ENCODE measurements at places on chromosomes 2 and 18.

GRCh38 chr18:6950641-6951040 is 167.0 kb downstream of the LAMA1 start:
- no peak for DNase-seq

DNA sequence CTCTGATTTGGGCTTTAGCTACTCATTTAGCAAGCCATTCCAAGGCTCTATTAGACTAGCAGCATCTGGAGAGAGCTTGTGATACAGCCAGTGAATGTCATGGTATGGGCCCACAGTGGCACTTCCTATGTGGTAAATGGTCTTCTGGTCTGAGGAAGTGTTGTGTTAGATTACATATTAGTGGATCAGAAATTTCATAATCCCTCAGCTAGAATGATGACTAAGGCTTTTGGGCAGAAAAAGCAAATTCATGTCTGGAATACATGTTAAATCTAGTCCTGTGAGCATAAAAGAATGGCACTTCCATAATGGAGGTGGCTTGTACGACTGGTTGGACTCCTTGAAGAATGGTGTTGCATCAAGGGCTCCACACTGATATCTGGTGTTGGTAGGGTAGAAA is 436.8 kb upstream of the CWC22 start:
- DNase-seq, result no peak

DNA sequence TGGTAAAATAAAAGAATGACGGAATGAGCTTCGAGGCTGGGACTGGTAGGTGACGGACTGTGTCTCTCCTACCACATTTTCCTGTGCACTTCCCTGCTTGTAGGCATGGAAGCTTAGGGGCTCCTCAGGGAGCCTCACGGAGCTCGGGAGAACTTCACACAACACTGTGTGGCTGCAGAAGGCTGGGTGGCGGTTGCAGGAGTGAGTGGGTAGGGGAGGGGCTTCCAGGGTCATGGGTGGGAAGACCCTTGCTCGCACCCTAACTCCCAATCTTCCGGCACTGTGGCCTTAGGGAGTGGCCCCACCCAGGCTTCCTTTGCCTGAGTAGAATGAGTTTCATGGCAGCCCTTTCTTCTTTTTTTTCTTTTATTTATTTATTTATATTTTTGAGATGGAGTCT is 128.6 kb downstream of the INHBB start:
- DNase-seq, result no peak

DNA sequence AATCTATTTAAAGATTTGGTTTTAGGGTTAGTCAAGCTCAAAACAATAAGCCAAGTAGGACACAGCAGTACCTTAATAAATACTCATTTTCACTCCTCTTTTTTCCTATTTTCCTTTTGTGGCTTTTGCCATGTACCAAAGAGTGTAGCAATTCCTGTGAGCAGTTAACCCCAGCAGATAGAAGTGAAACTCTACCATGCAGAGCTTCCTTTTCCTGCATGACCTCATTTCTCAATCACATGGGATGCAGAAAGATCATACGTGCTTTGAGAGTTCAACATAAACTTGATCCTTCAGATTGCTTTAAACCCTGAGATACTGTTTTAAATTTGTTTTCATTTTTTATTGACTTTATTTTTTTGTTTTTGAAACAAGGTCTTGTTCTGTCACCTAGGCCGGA is 99.1 kb upstream of the ARHGAP15 start:
- DNase-seq, result no peak

GRCh38 chr18:32734442-32734841 is 38.4 kb downstream of the KLHL14 start:
- no peak for DNase-seq

GRCh38 chr2:234033174-234033573 is 17.3 kb upstream of the SPP2 start:
- no peak for DNase-seq

- DNase-seq, result no peak
Measured at GRCh38 chr18:5914016-5914415, 18.7 kb upstream of the TMEM200C start.

DNA sequence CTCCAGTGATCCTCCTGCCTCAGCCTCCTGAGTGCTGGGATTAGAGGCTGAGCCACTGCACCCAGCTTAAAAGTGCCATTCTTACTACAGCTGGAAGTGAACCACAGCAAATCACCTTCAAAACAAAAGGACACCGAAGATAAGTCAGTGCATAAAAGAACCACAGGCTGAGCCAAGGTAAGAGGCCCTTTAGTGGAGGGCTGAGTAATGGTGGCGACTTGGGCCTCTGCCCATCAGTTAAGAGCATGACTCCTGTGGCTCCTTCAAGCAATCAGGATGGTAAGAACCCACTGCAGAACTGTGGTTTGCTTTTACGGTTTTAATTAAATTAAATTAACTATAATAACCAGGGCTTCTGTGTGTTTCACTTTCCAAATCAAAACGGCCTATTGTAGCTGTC is 75.1 kb downstream of the CTAGE1 start:
- no peak for DNase-seq

- no peak for DNase-seq
Measured at GRCh38 chr18:46158499-46158898, 54.3 kb downstream of the HAUS1 start.

GRCh38 chr2:7119132-7119835 is 202.1 kb downstream of the RNF144A start:
- no peak for DNase-seq

DNA sequence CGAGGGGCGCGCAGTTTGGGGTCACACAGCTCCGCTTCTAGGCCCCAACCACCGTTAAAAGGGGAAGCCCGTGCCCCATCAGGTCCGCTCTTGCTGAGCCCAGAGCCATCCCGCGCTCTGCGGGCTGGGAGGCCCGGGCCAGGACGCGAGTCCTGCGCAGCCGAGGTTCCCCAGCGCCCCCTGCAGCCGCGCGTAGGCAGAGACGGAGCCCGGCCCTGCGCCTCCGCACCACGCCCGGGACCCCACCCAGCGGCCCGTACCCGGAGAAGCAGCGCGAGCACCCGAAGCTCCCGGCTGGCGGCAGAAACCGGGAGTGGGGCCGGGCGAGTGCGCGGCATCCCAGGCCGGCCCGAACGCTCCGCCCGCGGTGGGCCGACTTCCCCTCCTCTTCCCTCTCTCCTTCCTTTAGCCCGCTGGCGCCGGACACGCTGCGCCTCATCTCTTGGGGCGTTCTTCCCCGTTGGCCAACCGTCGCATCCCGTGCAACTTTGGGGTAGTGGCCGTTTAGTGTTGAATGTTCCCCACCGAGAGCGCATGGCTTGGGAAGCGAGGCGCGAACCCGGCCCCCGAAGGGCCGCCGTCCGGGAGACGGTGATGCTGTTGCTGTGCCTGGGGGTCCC is at the start of gene ITGA4:
ITGA4 (plus strand) TSS at position 266 of the 620 bp plus-strand sequence; CDS start at position 535, 269 bp downstream.
- DNase-seq, result peak; percentile 81

DNA sequence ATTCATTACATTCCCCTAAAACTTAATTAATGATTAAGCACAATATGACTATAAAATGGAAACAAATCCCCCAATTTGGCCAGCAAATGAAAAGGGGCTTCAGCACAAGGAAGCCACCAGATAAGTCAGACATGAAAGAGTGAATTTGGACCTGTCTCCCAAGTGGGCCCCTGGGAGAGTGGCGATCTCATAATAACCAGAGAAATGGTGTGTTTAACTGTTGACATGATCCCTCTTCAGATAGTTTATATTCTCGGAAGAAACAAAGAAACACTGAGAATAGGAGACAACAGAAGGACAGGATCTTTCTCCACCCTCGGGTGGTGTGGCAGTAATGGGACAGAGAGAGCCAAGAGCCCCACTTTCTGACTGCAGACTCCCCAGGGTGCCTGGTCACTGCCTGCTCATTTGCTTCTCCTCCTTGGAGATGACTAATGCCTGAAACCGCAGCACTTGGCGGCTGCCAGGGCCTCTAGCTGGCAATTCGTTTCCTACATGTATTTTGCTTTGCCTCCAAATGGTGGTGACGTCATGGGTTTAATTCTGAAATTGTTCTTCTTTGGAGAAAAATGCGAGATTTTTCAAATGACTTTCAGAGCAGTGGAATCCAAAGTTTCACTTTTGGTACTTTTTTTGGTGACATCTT is 46.4 kb upstream of the SPP2 start:
- no peak for DNase-seq

DNA sequence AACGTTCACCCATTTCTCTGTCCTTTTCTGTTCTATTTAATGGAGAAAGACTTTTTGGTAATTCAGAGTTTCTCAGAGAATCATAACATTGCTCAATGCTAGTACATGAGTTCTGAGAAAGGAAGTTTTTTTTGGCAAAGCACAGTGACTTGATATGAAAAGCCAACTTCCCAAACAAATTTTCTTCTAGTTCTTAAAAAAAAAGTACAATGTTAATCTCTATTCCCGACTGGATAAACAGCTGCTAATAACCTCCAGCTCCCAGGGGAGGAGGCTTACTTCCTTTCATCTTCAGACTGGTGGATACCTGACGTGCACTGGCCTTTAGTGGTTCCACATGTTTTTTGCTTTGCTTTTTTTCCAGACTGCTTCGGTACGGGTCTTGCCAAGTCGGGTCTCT is 284.6 kb upstream of the CCDC68 start:
- DNase-seq, result no peak

DNA sequence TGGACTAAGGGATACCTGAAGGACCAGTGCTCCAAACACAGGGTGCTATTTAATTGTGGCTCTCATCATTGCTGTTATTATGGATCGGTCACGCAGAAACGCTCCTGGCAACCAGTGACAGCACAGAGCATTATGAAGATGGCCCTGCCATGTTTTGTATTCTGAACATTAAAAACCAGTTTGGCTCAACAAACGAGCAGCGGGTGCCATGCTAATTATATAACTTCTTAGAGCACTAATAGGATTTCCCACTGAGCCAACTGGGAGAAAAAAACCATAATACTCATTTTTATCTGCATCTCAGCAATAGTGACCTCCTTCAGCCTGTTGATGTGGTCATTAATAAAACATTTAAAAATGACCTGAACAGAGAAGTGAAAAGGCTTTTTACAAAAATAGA is 212.8 kb downstream of the STK39 start:
- DNase-seq, result no peak

- DNase-seq, result no peak
Measured at GRCh38 chr2:50335433-50335832, 696.5 kb downstream of the NRXN1 start.

DNA sequence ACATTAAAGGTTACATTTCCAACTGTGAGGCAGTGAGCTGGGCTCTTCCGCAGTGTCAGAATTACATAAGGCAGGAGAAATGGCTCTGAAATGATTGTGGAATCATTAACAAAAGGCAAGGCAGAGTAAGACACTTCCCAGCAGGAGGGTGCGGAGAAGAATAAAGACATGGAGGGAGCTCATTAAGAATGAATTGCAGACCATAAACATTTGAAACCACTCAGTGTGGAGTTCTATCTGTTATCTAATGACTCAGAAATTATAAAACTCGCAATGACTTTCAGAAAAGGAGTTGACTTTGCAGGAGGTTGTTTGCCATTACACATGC is 77.0 kb downstream of the SMIM21 start:
- no peak for DNase-seq

- no peak for DNase-seq
Measured at GRCh38 chr2:172436889-172437288, 9.5 kb downstream of the ITGA6 start.

DNA sequence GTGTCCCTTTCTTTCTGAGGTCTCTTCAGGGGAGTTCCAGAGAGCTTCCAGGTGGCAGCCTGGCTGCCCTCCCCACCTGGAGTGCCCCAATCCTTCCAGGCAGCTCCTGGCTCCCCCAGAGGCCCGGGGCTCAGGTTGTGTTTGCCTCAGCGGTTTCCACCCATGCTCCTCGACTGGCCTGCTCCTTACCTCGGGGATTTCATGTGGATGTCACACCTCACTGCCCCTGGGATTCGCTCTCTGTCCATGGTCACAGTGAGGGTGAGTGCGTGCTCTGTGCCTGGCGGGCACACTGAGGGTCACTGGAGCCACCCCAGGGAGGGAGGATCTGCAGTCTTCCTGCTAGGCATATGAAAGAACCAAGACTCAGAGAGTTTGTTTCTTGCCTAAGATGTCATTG is 2.1 kb upstream of the TOGARAM2 start:
- DNase-seq, result no peak

DNA sequence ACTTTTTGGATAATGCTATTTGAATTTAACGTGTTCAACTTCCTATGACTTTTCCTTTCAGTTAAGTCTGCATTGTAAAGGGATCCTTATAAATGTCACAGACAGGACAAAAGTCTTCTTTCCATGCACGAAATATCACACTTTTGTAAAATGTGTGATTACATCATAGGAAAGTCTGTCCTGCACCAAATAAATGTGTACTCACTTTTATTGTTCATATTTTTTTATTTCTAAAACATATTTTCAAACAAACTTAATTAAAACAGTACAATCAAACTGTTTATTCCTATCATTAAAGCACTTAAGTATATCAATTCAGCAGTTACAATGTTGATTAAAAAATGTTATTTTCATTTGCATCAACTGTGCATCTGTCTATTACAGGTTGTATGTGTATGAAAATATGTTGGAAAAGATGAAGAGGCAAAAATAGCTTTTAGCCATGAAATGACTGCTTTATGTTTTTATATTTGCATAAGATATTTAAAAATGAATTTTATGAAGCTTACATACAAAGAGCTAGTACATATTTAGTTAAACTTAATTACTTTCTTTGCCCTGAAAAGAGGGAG is 105.6 kb downstream of the CSRNP3 start:
- no peak for DNase-seq

- DNase-seq, result no peak
Measured at GRCh38 chr2:75560768-75561565, at the start of gene EVA1A. EVA1A (minus strand) TSS chr2:75560939; CDS start chr2:75518140, 42,799 bp downstream.

DNA sequence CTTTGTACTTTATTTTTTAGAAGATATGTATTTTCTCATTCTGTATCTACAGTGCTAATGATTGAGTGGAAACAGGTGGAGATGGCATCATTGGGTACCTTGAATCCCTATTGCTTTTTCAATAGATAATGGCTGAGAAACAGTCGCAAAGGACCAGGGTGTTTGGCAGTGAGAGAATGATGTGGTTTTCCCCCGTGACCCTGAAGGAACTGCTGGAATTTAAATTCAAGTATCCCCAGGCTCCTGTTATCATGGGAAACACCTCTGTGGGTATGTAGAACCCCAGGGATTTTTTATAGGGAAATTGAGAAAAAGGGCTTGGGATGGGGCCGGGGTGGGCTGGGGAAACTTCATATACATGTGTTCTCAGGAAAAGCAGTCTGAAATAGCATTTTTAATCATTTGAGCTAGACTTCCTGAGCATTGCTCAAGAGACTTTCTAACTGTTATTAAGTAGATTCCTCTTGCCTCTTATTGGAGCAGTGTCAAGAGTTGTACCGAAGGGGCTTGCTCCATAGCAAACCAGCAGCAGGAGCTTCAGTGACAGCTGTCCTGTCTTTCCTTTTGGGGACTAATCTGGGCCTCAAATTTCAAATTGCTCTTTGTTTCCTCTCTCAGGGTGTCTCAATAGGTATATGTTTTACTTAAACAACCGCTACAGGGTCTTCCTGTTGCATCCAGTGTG is 18.9 kb downstream of the AOX1 start:
- no peak for DNase-seq

DNA sequence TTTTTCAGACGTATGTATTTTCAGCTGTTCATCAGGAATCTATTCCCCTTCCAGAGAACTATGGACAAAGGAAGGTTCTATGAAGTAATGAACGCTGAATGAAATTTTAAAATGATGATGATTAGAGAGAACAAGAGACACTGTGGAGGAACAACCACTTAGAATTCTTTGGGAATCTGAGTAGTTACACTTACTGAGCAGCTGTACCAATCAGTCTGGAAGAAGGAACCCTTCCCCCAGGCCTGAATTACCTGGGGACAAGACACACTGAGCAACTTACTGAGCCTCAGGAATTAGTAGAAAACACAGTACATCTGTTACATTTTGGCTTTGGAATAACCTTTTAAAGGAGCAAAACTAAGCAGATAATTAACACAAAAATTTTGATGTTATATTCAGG is 1.9 kb downstream of the MSTN start:
- DNase-seq, result no peak
